ENCODE measurements at places on chromosomes 3 and 15.
A peak's percentile ranks its signal among the peaks of the same experiment; 100 is the strongest.

- no peak for DNase-seq
Observed at GRCh38 chr3:25572919-25573385, 91.8 kb downstream of the TOP2B start.

GRCh38 chr3:157347577-157348303, 88.9 kb upstream of the PTX3 start:
- DNase-seq: no peak

- no peak for DNase-seq
Observed at GRCh38 chr15:76140074-76140464, 80.3 kb downstream of the TMEM266 start.

GRCh38 chr15:98946301-98947255, 61.0 kb downstream of the PGPEP1L start:
- DNase-seq: no peak

GRCh38 chr15:31435261-31435911, 108.8 kb downstream of the KLF13 start:
- DNase-seq: peak; percentile 2

Measured in NCI-H2227 treated with DMSO at 0.1 percent for 48 hours (cell line).